ENCODE measurements at places on chromosomes 5 and 9.

DNA sequence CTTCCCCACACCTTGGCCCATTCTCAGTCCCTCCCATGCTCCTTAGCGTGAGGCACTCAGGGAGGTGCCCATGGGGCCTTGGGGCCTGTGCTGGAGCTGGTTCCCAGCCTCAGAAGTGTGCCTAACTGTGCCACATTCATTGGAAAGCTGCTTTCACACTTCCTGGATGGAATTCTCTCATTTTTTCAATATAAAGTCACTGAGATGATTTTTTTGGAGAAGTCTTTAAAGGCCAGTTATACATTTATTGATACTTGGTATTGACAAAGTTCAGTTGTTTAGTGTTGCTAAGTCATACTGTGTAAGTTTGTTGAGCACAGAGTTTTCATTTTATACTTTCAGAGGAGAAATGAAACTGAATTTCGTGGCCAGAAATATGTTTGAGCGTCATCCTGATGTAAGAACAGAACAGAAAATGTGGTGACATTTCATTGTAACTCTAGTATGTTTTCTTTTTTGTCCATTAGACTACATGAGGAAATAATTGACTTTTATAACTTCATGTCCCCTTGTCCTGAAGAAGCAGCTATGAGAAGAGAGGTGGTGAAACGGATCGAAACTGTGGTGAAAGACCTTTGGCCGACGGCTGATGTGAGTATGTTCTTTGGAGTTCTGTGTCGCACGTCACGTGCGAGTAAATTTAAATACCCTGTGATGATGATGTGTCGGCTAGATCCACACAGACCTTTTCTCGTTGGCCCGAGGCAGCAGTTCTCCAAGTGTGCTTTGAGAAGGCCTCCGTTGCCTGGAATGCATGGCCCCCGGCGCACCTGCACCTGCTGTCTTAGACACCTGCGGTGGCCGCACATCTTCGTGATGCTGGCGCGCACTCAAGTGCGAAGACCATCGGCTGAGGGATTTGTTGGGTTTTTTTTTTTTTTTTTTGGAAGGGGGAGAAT, 24.1 kb downstream of the TENT4A start:
- DNase-seq = no peak

- no peak for DNase-seq
Measured at GRCh38 chr5:81698813-81699212, 52.1 kb downstream of the SSBP2 start.

- DNase-seq = no peak
Measured at GRCh38 chr5:143140492-143141203, 262.8 kb downstream of the NR3C1 start.

GRCh38 chr5:32991421-32991815, 280.3 kb downstream of the NPR3 start:
- no peak for DNase-seq

Measured in spinal cord (tissue), 10 donors.